ENCODE measurements at places on chromosomes 11 and 22.
A peak's percentile ranks its signal among the peaks of the same experiment; 100 is the strongest.

DNA sequence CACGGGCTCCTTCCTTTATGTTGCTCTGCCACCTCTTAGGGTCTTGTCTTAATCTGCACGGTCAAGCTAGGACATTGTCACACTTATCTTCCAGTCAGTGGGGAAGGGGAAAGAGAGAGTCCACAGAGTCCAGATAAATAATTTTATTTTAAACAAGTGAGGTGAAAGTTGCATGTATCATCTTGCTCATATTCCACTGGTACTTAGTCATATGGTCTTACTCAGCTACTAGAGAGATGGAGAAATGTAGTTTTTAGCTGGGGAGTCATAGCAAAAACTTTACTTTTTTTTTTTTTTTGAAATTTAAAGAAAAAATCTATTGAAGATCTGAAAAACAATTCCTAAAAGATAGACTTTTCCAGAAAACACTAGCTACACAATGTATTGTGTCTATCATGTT is 29.0 kb downstream of the PDE3B start:
- no peak for DNase-seq

- DNase-seq, result no peak
Observed at GRCh38 chr11:65992056-65992455, 9.9 kb downstream of the EIF1AD start.

- peak; percentile 2 for DNase-seq
Observed at GRCh38 chr11:107203656-107204055, 185.4 kb upstream of the GUCY1A2 start.

DNA sequence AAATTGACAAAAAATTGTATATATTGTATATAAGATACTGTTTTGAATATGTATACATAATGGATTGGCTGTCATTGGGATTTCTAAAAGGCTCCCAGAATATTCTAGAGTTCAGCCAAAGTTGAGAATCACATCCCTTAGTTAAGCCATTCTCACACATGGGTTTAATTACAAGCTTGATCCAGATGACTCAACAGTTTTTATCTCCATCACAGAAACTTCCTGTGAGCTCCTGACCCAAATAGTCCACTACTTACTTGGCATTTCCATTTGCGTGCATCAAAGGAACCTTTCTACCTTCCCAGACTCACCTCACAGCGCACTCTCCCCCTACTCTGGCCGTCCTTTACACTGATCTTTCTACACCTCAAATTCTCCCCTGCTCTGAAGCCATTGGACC is 184.8 kb upstream of the ARHGAP20 start:
- no peak for DNase-seq

DNA sequence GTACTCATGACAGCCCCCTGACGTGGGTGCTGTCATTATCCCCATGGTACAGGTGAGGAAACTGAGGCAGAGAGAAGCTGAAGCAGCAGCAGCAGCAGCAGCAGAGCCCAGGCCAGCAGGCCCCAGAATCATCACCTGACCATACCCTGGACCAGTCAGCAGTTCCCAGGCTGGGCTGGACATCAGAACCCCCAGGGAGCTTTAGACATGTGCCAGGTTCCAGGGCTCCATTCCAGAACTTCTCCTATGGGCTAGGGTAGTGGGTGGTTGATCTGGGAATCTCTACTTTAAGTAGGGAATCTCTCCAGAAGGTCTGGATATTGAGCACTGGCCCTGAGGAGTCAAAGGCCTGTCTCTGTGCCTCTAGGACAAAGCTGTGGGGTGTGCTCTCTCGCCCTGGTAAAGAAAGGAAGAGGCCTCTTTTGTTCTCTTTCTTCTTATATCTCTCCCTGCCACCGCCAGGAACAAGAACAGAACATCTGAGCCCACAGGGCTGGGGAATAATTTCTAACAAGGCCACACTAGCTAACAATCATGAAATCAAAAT is 26.6 kb downstream of the MAFF start:
- DNase-seq, result no peak

DNA sequence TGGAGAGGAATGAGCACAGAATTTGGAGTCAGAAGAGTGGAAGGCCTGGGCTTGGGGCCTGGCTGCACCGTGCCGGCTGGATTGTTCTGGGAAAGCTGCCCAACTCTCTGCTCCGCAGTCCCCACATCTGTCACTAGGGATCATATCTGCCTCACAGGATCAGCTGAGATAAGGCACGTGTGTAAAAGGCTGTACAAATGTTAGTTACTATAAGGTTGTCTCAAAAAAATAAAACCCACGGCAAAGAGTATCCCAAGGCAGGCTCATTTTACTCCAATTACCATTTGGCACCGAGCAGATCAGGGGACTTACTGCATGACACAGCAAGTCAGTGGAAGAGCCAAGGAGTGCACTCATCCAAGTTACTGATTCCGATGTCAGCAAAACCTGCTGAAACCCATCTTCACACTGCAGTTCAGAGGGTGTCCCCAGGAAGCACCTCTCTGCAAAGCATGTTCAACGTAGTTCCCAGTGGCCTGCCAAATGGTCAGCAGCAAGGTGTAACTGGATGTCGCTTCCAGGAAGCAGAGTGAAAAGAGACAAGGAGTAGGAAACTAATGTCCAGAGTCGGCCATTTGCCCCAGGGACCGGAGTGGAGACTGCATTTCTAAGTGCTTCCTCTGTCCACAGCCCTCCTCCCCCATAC is 18.1 kb upstream of the MRTFA start:
- DNase-seq, result no peak

DNA sequence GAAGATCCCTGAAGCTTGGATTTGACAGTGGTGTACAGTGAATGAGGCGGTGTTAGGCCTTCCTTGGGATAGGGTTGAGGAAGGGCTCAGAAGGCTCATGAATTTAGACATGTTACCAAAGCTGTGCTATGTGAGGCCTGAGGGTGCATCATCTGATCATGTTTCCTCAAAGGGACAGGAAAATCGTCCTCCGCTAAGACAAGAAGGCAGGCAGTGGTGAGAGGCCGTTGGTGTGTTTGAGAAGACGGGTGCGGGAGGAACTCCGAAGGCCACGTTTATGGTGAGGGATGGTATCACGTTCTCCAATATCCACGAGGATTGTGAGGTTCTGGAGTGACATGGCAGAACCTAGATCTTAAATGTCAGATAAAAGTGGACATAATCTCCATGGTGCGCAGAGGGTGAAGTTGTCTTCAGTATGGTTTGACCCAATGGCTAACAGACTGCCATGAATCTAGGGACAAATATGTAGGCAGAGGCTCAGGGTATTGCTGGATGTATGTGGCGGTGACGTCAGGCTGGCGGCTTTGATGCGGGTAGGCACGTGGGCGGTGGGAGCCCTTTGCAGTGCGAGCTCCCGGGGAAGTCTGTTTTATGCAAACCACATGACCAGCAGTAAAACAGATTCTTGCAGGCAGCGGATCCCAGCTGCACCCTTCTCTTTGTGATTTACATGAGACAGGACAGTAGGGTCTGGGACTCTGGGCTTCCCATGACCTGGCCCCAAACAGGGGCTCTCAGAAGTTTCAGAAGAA is 242.3 kb upstream of the B3GAT1 start:
- DNase-seq, result no peak

- DNase-seq, result no peak
Observed at GRCh38 chr22:34416022-34416860, 496.0 kb upstream of the LARGE1 start.

- DNase-seq, result no peak
Observed at GRCh38 chr11:77302752-77303151, 1.3 kb upstream of the GDPD4 start.

DNA sequence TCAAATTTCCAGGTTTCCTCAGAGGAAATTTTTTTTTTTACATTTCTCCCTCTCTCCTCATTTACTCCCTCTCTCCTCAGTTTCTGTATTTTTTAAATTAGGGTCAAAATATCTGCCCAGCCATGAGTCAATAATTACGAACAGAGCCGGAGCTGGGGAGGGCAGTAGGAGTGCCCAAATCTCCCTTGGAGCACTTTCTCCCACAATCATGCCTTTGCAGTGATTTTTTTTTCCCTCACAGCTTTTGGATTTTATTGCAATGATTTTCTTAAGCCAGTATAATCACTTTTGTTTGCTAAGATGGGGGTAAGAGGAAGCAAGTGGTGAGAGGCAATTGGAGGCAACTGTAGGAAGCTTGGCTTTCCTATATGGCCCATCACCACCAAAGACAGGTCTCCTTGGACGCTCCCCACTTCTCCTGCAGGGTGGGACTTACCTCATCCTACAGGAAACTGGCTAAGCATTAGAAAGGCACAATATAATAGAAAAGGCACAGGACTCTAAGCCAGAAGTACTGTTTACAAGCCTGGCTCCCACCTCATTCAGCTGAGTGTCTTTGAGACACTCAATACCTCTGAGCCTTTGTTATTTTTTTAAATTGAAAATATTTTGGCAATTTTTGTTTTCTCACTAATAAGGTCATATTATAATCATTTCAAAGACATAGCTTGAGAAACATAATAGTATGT is 192.6 kb upstream of the PITPNB start:
- DNase-seq, result no peak

DNA sequence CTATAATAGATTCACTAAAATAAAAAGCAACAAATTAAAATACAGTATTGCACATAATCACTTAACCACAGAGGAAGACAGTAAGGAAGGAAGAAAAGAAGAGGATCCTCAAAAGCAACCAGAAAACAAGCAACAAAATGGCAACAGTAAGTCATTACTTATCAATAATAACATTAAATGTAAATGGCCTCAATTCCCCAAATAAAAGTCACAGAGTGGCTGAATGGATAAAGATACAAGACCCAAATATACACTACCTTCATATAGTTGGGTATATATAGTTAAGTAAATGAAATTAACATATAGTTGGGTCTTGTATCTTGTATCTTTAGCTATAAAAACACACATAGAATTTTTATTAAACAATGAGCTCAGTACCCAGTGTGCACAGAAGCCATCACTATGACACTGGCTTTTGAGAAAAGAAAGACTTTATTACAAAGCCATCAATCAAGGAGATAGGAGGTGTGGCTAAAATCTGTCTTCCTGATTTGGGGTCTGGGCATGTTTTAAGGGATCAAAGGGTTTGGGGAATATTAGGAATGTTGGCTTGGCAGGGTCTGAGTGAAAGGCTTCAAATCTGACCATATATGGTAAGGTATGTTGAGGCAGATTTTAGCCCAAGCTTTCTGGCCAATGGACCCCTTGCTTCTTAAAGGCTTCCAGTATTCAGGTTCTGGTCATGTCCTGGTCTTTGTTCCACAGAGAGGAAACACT is 13.4 kb upstream of the GLYAT start:
- no peak for DNase-seq

- DNase-seq, result no peak
Observed at GRCh38 chr11:8765294-8765693, 82.7 kb downstream of the RPL27A start.

GRCh38 chr11:21546703-21547102 is 646.2 kb upstream of the ANO5 start:
- DNase-seq, result no peak

GRCh38 chr11:67630943-67631331 is 1.2 kb upstream of the NUDT8 start:
- DNase-seq, result no peak

DNA sequence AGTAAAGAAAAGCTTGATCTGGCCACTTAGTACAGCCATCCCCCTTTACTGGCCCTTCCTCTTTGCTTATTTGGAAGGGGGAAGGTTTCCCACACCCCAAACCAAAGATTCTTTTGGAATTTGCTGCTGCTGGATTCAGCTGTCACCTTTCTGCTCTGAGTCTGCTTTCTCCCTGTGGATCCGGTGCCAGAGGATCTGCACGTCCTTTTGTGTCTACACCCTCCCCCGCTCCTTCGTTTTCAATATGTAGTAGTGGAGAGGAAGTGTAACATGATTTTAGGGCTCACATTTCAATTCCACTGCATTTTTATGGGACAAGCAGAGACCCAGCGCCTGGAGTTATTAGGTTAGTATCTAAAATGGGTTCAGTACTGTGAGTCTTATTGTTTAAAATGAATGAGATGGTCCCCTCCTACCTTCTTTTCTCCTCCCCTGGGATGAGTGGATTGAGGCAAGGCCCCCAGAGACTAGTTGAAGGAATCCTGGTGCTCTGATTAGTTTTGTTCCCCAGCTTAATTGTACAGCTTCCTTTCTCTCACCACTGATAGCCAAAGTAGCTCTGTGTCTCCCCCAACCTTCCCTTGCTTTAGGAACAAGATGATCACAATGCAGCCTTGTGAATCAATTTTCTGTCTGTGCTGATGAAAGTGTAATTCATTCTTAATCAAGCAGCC is 30.5 kb upstream of the CABP7 start:
- no peak for DNase-seq

- DNase-seq, result no peak
Observed at GRCh38 chr11:60947700-60948099, 4.3 kb downstream of the SLC15A3 start.

DNA sequence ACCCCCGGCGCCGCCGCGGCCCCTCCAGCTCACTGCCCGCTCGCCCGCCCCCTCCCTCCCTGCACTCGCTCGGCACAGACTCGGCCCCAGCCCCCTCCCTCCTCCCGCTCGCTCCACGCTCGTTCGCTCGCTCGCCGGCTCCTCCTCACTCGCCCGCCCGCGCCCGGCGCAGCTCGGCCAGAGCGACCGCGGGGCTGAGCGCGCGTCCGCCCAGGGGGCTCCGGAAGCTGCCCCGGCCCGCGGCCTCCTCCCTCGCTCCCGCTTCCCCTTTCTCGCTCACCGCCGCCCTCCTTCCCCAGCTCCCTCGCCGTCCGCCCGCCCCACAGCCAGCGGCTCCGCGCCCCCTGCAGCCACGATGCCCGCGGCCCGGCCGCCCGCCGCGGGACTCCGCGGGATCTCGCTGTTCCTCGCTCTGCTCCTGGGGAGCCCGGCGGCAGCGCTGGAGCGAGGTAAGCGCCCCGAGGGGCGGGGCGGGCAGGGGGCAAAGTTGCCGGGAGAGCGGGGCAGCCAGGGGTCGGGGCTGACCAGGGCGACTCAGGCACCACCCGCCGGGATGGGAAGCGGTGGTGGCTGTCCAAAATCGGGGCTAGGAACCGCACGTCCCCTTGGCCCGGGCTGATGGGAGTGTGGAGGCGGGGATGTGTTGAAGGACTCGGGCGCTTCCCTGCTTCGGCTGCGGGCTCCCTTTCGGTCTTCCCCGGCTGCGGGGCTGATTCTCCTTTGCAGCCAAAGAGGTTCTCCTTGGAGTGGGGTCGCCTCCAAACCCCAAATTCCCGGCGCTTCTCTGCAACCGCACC is at the start of gene SEZ6L:
Gene SEZ6L, plus strand, starts transcription at position 148 of the 797 bp plus-strand sequence. Its CDS starts 208 bp downstream, at position 356.
- DNase-seq, result peak; percentile 22

- DNase-seq, result no peak
Observed at GRCh38 chr11:66316849-66317251, at the start of gene CD248. Gene CD248, minus strand, starts transcription at chr11:66317044. Its CDS starts 17 bp downstream, at chr11:66317027.

DNA sequence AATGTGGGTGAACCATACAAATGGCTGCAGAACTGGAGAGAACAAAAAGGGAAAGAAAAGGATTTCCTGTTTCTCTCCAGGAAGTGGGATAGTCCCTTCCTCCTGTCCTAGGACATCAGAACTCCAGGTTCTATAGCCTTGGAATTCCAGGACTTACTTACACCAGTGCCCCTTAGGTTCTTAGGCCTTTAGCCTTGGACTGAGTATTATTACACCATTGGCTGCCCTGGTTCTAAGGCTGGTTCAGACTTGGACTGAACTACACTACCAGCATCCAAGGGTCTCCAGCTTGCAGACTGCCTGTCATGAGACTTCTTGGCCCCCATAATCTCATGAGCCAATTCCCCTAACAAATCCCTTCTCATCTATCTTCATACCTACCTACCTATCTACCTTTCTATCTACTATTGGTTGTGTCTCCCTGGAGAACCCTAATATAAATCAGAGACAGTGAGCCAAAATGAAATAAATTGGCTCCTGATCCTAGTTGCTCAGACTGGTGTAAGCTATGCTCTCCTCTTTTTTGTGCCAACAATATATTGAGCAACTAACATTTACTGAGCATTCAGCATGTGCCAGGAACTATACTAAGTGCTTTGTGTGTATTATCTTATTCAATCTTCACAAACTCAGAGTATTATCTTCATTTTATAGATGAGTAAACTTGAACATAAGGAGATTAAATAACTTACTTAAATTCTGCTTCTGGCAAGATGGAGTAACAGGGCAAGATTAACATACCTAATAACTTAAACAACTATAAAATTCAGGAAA is 303.7 kb downstream of the TTC28 start:
- DNase-seq, result no peak
